Testis (tissue), 5 donors: ENCODE measurements at places on chromosomes 12 and 14.

DNA sequence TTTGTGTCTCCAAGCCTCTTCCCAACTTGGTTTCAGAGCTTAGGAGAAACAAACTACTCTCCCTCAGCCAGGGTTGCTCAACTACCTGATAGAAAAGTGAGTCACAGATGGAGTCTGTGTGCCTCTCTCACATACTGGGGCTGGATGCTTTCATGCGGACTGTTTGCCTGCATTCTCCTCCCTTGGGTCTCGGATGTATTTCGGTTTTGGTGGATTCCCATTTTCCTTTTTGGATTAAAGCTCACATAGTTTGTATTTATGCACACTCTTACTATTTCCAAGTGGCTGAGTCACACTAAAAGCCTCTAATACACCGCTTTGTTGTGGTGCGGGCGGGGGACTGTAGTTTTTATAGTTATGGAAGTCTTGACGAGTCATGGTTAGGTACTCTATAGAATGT, 505.4 kb downstream of the LRFN5 start:
- DNase-seq, result no peak

- DNase-seq, result no peak
These were observed 42.6 kb upstream of the TBX5 start for GRCh38 chr12:114448618-114448933.

- DNase-seq, result no peak
These were observed 494.4 kb upstream of the RGS6 start for GRCh38 chr14:71437870-71438269.

DNA sequence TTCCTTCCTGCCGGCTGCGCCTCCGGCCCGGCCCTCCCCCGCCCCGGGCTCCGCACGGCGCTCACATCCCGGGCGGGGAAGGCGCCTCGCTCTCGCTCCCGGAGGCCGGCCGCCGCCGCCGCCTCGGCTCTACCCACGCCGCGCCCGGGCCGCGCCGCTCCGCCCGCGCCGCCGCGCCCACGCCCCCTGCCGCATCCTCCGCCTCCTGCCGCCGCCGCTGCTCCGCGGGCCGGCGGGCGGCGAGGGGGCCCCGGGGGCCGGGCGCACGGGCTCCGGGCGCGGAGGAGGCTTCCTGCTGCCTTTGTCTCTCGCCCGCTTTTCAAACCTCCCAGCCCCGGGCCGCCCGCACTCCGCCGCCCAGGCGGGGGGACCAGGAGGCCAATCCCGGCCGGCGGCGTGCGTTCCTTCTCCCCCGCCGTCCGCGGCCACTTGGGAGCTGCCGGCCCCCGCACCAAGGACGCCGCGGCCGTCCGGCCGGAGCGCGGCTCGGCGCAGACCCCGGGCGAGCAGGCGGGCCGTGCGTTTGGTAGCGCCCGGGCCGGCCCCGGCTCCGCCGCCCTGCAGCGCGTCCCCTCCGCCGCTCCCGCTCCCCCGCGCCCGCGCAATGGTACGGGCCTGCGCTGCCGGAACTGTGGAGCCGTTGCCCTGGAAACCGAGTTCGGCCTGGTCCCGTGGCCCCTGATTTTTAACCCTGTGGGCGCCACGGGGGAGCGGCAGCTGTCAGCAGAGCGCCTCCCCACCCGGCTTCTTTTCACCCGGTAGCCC, at the start of gene FBXL14:
Gene FBXL14 (minus strand): TSS at position 321 of the 765 bp plus-strand sequence. CDS start 515 bp downstream, outside the sequence.
- peak; percentile 94 for DNase-seq

DNA sequence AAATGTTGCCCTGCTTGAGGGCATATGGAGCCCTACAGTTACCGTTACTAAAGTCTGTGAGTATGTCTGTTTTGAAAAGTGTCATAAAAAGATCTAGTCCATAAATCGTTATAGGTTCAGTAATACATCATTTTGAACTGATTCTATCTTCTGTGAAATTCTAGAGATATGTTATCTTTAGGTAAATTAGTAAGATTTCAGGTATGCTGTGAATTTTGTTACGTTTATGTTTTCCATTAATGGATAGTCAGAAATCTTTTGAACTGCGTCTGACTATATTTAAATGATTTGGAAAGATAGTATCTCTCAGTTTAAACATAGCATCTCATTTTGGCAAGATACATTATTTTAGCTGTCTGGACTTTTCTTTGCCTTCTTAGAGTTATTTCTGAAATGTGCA, 8.3 kb downstream of the ALG10 start:
- DNase-seq, result no peak

DNA sequence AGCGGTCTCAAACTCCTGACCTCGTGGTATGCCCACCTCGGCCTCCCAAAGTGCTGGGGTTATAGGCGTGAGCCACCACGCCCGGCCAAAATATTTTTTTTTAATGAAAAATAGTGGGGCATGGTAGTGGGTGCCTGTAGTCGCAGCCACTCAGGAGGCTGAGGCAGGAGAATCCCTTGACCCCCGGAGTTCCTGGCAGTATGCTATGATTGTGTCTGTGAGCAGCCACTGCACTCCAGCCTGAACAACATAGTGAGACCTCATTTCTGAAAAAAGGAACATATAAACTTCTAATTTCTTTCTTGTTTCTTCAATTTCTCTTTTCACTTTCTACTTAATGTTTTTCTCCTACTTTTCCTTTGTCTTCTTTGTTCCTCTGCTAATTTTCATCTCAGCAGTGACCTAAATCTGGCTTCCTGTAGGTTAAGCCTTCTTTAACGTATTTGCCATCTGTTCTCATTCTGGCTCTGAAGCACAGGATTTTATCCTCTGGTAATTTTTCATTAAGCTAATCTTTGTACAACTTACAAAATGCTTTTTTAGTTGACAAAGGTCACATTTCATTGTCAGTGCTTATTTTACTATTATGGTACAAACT, 4.5 kb upstream of the RPGRIP1 start:
- DNase-seq, result no peak

DNA sequence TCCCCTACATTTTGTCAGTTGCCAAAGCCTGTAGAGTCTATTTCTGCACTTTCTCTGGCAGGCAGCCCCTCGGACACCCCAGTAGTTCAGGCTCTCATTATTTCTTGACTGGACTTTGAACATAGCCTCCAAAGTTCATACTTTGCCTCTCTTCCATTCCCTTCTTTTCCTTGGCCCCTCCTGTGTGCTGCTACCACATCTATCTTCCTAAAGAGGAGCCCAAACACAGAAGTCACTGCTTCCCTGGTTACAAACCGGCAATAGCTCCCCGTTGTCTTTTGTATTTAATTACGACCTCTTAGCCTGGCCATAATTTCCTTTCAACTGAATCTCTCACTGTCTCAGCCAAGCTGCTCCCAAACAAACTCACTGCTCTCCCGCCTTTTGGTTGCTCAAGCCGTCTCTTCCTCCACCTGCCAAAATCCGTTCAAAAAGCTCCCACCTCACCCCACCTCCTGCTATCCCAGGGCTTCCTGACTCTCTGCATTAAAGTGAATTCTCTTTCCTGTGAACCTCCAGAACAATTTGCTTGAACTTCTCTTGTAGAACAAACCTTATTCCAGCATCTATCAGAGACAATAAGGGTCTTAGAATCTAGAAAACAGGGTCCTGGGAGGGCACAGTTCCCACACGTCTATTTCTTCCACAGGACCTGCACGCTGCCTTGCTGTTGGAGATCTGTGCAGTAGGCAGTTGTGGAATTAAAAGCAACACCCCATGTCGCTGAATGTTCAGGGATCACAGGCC, 46.9 kb downstream of the PRMT8 start:
- no peak for DNase-seq

GRCh38 chr14:49939884-49940510, 47.1 kb downstream of the ARF6 start:
- no peak for DNase-seq

GRCh38 chr12:63317880-63318279, 166.9 kb upstream of the AVPR1A start:
- no peak for DNase-seq

DNA sequence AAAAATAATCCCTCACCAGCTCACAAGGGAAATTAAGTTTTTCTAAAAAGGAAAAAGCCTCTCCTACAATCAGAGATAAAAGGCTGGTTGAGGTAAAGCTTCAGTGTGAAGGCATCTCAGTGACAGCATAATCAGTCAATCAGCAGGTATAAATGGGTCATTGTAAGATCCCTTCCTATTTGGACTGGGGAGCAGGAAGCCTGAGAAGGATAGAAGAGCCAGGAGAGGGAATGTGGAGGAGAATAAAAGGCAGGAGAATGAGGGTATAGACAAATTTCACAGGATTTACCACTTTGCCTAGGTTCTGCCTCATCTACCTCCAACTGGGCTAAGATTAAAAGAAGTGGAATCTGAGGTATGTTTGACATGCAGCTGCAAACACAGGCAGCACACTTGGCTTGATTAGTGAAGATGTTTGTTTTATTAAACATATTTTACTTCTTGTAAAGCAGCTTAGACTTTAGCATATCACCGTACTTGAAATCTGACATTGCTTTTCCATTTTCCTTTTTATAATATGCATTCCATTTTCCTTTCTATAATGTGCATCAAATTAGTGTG, 479.1 kb upstream of the USP15 start:
- no peak for DNase-seq

GRCh38 chr14:80959496-80959895, 4.1 kb downstream of the TSHR start:
- no peak for DNase-seq

DNA sequence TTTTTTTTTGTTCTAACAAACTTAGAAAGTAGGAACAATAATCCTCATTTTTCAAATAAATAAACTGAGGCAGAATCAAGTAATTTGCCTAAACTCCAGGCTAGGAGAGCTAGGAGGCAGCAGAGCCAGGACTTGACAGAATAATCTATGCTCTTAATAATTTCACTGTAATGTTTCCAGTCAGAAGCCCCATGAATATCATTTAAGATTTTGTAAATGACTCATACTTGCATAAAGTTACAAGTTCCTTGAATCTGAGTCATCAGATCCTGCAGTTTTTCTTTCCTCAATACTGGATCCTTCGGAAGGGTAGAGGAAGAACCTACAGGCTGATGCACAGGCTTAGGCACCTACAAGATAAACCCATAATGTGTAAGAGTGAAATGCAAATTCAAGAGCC, 29.0 kb downstream of the CAPRIN2 start:
- DNase-seq, result no peak

DNA sequence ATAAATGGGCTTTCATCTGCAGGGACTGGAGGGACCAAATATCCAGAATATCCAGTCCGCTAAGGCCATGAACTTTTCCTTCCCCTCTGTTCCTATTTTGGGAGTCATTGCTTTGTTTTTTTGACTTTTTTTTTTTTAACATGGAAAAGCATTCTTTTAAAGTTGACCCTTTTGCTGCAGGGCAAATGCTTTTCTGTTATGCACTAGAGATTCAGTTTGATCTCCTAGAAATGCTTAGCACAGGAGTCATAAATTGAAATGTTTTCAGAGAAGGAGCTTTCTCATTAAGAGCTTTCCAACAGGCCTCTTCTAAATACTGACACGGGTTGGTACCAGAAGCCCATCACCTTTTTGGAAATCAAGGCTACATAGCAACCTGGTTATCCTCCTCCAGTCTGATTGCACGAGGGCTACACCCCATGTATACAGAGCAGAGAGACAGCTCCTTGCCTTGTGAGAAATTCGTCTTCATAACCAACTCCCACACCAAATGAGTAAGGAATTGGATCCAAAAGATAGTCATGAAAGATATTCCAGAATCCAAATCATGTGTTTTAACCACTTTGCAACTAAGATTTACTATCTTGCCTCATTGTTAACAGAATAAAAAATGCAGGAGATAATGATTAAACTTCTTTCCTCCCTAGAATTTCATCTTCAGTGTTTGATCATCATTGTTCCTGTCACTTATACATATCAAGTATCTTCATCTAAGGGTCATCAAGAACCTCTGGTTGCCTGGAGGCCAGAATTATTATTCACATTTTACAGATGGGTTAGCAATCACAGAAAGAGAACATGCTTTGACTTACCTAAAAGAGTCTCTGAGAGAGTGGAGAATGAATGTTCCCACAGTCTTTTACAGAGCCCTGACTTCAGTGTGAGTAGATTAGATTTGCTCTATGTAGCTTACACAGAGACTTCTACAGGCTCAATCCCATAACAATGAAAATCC, 389.4 kb downstream of the ZFP36L1 start:
- DNase-seq, result no peak

- no peak for DNase-seq
These were observed 19.0 kb downstream of the ADAM20 start for GRCh38 chr14:70515811-70516210.

- DNase-seq, result no peak
These were observed 35.7 kb downstream of the FOXN4 start for GRCh38 chr12:109273354-109273753.

DNA sequence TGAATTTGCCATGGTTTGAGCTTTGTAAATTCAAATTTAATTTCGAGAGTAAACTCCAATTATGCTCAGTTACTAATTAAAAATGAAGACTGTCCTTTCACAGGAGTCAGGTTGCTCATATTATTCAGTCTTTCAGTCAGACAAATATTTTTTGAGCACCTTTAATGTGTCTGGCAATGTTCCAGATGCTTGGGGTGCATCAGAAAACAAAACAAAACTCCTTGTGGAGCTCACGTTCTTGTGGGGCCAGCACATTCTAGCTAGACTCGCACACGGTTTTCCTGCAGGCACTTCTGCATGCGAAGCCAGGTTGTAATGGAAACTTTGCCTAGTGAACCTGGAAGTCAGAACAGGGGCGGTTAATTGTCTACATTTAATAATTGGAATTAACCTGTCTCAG, 64.0 kb upstream of the ATF1 start:
- DNase-seq, result no peak

- no peak for DNase-seq
These were observed 38.9 kb downstream of the DAD1 start for GRCh38 chr14:22549981-22550673.

DNA sequence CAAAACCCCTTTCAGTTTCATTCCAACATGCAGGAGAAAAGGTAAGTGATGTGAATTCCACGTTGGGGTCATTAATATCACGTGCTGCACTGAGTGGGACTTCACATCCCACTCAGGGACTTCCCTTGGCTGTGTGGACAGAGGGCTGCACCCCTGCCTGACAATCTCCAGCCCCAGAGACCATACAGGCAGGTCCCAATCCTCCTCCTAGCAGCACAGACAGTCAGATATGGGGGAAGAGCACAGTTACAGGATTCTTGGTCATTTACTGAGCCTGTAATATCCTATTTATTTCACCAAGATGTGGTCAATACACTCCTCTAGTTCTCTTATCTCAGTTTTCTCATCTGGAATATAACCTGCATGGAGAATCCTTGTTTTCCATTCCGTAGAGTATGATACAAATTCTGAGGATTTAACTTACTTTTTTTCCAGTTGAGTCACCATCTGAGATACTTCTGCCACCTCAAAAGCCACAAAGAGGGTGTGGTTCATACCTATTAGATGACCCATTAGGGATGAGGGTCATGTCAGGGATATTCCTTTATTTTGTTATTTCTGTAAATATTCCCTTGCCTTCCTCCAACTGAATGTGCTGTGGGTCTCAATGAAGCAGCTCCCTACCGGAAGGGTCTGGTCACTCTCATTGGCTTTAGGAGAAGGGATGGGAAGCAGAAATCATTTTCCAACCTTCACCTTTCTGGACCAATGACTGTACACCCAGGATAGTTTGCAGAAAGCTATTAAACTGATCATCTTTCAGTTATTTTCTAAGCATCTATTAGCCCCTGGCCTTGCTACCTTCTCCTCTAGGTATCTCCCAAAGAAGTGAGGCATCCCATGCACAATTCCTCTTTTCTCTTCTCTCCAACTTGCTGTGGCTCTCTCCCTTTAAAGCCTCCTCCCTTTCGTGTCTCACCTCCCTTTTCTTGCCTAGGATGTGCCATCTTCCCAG, 43.0 kb upstream of the NTF3 start:
- no peak for DNase-seq
